ENCODE measurements at places on chromosomes 2 and 18.

- DNase-seq, result peak; percentile 53
Observed at GRCh38 chr2:134228493-134228903, 25.4 kb upstream of the MGAT5 start.

DNA sequence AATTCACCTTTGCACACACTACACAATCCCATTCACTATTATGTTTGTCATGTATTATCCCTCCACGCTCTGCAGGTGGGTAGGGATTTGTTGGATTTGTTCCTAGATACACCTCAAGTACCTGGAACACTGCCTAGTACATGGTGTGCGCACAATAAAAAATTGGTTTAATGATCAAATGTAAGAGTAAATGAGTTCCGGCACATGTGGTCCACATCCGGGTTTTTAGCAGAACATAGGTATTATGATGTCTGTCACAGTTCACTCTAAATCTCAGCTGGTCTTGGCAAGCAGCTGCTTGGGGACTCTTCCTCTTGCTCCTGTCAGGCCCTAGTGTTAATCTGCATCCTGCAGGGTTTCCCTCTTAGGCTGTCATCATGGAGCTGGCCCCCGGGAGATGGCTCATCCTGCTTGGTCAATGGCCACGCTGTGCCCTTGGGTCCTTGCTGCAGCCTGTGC is 21.8 kb upstream of the IL1R1 start:
- DNase-seq, result no peak

DNA sequence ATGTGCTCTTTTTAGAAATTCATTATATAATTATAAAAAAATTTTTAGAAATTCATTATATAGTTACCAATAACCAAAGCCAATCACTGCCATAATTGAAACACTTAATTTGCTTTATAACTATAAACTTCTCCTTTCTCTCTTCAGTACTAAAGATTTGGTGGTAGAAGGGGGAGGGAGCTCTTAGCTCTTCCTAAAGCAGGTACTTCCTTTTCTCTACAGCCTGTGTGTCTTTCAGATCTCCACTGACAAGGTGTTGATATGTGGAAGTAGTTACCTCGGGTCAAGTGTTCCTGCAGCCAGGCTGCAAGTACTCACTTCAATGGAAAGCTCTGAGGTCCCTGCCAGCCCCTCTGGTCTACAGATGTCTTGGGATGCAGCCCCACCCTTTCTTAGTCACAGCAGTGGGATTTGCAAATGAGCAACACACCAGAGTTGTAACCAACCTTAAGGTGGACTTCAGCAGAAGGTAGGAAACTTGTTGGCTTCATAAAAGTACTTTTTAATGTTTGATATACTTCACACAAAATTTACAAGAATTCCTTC is 690.0 kb downstream of the ARHGAP15 start:
- peak; percentile 58 for DNase-seq

DNA sequence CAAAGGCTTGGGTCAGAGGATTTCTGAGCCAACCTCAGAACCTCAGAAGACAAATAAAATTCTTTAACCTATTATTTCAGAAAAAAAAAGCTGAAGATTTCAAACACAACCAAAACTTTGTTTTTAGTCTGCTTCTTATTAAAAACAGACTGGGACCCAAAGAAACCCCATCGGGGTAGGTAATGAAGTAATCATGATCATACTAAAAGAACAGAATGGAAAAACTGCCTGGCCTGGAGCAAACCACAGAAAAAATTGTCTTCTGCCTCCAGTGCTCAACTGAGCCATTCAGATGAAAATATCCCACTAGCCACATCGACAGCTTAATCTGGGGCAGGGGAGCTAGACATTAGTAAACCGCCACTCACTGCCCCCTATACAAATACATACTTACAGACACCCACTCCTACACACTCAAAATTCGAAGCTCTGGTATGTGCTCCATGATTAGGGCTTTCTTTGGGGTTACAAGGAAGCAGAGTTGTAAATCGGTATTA is 76.5 kb downstream of the SDC1 start:
- DNase-seq, result no peak

- DNase-seq, result no peak
Observed at GRCh38 chr2:112841295-112842044, 4.9 kb upstream of the IL1B start.

DNA sequence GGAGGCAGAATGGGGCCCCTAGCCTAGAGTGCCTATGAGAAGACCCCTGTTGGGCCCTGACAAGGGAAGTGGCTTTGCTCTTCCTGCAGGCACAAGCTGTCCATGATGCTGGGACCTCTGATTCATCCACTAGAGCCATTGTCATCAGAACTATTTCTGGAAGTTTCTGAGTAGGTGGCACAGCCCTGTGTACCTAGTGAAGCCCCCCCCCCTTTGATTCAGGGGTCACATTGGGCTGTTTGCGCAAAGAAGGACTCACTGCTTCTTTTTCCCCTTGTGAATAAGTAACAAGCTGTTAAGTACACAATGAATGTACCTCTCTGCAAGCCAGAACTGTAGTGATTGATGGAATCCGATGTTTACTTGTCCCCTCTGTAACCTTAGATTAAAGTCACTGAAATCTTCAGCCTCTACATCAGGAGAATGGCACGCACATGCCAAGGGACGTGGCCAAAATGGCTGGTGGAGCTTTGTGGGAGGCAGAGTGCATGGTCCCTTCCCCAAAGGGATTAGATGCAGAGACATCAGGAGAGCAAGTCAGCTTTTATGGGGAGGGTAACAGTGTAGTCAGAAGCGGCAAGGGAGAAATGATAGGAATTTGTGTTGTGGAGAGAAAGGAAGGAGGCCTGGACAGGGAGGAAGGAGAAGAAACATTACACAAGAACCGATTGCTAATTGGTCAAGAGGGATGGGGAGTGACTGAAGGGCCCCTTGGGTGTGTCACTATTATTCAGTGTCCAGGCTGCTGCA is 267.6 kb upstream of the RAB12 start:
- peak; percentile 14 for DNase-seq

DNA sequence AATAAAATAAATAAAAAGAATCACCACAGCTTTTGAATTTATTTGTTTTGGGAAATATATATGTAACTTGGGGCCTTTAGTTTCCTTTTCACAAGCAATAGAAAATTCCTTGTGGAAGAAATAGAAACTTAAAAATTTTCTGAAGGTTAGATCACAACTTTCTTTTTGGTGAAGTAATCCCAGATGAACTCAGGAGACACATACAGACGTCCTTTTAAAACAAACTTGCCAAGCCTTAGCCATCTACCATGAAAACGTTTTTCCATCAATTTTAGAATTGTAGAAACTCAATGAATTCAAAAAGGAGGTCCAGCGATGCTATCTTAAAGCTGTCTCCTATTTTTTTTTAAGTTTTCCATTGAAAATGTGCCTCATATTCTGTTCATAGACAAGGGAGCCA is 225.6 kb downstream of the ASXL3 start:
- no peak for DNase-seq

GRCh38 chr2:201466050-201466675 is 14.6 kb downstream of the STRADB start:
- DNase-seq, result peak; percentile 83

- peak; percentile 90 for DNase-seq
Observed at GRCh38 chr2:174778085-174778981, 14.1 kb upstream of the CHRNA1 start.

- DNase-seq, result peak; percentile 51
Observed at GRCh38 chr2:211407076-211407475, 850.7 kb downstream of the CPS1 start.

DNA sequence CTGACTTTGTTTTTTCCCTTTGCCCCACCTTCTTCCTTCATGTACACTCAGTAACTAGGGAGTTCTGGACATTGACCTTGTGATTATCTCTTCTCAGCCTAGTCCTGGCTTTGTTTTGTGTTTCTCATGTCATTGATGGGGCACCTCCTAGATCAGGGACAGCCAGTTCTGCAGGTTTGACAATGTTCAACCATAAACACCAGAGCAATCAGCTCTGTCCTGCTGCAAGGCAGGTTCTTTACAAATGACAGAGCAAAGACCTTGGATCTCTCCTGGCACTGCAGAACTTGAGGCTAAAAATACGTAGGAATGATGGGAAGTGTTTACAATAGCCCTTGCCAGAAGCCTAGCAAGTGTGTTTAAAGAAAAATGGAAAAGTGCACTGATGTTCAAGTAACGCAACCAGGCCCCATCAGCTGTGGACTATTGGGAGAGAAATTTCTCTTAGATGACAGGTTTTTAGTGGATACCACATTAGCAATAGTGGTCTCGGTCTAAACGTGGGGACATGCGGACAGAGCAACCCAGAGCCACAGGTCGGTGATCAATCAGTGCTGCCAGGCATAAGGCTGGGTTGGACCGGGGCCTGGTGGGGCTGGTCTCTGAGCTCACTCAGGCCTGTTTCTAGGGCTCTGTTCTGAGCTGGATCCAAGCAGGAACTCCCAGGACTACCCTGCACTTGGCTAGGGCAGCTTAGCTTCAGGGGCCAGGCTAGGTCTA is 76.8 kb downstream of the SOWAHC start:
- DNase-seq, result no peak

DNA sequence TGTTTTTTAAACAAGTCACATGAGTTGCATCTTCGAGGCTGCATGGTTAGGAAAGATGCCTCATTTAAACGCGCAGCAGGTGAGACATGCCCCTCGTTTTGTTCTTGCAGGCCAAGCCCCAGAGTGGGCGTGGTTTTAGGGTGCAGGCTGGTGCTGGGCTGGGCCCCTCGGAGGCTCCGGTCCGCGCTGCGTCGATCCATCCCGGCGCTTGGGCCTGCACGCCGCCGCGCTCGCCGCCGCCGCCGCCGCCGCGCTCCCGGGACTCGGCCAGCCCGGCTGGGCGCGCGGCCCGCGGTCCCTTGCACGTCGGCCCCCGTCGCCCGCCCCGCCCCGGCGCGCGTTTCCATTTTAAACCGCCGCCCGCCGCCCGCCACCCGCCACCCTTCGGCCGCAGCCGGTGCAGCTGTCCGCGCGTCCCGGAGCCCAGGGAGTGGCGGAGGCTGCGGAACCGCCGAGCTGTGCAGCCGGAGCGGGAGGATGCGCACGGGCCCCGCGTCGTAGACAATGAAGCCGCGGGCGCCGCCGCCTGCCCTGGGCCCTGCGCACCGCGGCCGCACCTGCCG is 175.5 kb downstream of the AGAP1 start:
- peak; percentile 77 for DNase-seq

DNA sequence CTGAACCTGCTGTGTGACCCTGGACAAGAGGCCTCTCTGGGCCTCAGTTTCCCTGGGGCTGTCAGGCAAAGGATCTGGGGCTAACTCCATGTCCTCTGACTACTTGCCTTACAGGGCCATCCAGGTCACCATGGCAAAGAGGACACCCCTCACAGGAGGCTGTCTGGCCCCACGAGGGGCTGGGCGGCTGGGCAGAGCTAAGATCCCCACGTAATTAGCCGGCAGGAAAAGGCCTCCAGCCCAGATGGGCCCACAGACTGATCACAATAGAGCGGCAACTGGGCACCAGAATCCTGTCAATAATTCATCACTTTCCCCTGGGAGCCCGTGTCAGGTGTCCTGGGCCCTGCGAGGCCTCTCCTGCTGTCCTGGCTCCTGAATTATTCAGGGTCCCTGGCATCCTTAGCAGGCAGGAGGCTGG is 44.8 kb upstream of the OTOF start:
- no peak for DNase-seq

DNA sequence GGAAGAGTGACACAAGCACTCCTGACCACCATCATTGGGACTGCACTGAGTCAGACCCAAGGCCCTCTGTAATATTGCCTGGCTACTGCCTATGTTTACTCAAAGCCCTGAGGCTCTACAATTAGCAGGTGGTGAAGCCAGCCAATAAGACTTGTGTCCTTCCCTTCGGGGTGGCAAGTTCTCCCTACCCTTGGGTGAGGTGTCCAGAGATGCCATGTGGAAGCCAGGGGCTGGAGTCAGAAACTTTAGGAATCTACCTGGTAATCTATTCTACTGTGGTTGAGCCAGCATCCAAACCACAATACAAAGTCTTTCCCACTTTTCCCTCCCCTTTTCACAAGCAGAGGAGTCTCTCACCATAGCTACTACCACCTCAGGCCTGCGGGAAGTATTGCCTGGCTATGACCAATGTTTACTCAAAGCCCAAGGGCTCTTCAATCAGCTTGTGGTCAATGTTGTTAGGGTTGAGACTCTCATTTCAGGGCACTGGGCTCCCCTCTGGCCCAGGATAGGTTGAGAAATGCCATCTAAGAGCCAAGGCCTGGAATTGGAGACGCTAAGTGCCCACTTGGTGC is 17.6 kb downstream of the DHRS9 start:
- no peak for DNase-seq

GRCh38 chr18:32439802-32440201 is 30.9 kb downstream of the GAREM1 start:
- DNase-seq, result no peak

- peak; percentile 43 for DNase-seq
Observed at GRCh38 chr18:48667276-48668254, 128.7 kb downstream of the CTIF start.

DNA sequence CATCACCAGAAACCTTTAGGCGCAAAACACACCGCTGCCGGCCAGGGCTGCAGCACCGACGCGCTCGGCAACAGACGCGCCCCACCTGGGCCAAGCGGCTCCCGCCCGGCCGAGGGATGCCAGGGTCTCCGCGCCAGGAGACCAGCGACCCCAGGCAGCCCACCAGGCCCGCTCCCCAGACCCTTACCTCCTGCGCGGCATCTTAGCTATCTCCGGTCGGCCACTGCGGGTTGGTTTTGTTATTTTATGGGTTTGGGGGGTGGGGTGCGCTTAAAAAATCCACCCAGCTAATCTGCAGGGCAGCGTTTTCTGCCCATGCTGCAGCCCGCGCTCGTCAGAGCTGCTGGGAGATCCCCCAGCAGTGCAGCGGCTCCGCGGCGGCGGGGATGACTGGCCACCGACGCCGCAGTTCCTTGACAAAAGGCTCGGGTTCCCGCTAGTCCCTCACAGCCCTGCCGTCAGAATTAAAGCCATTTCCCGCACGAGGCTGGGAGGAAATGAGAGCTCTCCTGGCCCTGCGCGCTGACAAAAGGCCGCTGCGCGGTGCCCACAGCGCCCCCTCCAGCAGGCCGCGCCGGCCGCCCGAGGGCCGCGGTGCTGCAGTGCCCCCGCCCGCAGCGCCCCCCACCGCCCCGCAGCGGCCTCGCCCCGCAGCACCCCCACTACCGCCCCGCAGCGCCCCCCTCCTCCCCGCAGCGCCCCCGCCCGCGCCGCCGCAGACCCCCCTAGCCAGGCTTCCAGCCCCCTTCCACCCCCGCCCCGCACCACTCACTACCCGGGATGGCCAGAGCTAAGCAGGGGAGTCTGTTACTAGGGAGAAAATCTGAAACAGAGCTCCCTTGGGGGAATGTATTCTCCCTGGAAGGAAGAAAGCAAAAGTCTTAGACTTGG is at the start of gene ADD2:
Gene ADD2, minus strand, starts transcription at position 502 of the 891 bp plus-strand sequence. CDS start 61,792 bp downstream, outside the sequence.
- peak; percentile 44 for DNase-seq

- DNase-seq, result no peak
Observed at GRCh38 chr2:37599688-37600525, 71.5 kb downstream of the CDC42EP3 start.

GRCh38 chr2:86488561-86489250 is 47.5 kb downstream of the KDM3A start:
- no peak for DNase-seq

GRCh38 chr18:54783139-54783538 is 45.1 kb upstream of the RAB27B start:
- DNase-seq, result no peak

- no peak for DNase-seq
Observed at GRCh38 chr2:184633726-184634125, 35.4 kb downstream of the ZNF804A start.

GRCh38 chr2:47501374-47502200 is 98.6 kb downstream of the MSH2 start:
- DNase-seq, result peak; percentile 86
